ENCODE measurements at places on chromosomes 2 and 18.

DNA sequence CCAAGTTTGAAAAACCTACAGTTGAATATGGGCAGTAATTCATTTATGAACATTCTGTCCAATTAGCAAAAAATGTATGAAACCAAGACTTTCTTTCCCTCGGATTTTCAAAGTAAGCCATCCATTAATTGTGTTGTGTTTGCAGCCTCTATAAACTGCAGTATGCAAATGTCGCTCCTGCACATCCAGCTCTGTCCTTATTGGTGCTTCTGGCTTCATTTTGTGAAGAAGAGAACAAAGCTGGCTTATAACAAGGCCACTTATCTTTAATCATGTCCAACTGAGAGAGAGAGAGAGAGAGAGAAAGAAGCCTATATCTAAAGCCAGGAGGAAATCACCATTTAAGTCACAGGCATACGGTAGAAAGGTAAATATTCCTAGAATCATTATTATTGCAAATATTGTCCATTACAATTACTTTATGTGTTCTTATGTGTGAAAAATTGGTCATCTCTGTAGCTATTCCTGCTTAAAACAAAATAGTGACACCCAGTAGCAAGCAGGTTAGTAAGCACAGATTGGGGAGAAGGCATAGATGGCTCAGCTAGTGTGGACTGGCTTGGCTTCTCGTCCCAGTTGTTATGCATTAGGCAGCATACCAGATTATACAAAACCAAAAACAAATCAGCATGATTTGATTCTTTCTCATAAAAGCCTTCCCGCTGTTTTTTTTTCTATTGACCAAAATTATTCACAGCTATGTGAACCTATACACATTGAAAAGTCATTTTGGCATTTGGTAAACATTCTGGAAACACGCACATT, 726.4 kb upstream of the SOX11 start:
- no peak for DNase-seq

- DNase-seq, result no peak
Observed at GRCh38 chr2:190452433-190452832, 44.3 kb downstream of the MFSD6 start.

DNA sequence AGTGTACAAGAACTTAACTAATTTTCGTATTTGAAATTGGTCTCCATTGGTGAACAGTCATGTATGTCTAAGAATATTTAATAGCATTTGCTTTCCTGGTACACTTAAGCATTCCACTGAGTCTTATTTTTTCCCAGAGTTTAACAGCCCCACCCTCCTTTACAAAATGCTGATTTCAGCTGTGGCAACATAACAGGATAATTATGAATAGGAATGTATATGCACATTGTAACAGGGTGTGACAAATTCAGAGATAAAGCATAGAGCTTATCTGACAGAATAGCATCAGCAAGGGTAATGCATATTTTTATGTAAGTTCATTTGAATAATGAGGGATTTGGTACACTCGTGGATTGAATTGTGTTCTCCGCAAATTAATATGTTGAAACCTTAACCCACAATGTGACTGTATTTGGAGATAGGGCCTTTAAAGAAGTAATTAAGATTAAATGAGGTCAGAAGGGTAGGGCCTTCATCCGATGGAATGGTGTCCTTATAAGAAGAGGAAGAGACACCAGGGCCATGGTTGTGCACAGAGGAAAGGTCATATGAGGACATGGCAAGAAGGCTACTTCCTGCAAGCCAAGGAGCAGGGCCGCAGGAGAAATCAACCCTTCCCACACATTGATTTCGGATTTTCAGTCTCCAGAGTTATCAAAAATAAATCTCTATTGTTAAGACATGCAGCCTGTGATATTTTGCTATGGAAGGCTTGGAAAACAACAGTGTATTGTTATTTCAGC, 439.7 kb upstream of the CDH20 start:
- no peak for DNase-seq

- DNase-seq, result no peak
Observed at GRCh38 chr2:32788114-32788513, 158.6 kb upstream of the LTBP1 start.

GRCh38 chr2:195898505-195899191, 170.0 kb downstream of the DNAH7 start:
- peak; percentile 45 for DNase-seq

DNA sequence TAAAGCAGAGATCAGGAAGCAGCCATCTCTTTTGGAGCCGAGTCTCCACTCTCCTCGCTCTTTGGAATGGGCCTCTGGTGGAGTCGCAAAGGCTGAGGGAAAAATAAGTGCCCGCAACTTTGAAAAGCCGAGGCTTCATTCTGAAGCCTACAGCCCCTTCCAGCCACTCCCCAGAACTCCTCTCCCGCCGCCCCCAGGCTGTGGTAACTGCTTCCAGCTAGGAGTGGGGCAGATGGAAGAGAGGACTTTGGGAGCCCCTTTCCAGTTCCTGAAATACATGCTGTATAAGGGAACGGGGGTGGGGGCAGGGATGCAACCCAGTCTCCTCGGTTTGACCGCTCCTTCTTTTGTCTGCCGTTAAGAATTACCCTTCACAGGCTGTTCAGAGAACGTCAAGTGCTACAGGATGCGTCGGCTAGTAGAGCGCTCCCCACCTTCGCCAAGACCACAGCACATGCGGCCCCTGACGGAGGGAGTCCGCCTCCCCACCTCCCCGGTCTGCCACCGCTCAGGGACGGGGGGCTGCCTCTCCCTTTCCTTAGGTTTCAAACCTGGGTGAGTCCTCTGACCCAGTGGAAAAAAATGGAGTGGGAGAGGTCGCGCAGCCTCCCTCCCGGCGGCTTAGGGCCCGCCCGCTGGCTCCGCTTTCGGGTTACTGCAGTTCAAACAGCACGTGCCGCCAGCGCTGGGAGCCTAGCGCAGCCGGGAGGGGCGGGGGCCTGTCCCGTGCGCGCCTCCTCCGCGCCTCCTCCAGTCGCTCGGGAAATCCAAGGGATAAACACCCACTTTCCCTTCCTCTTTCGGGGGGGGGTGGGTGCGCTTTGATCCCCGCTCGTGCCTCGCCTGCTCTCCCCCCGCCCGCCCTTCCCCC, 4.9 kb downstream of the CYP26B1 start:
- peak; percentile 88 for DNase-seq

GRCh38 chr2:241746084-241746483, 11.7 kb downstream of the D2HGDH start:
- DNase-seq, result no peak

DNA sequence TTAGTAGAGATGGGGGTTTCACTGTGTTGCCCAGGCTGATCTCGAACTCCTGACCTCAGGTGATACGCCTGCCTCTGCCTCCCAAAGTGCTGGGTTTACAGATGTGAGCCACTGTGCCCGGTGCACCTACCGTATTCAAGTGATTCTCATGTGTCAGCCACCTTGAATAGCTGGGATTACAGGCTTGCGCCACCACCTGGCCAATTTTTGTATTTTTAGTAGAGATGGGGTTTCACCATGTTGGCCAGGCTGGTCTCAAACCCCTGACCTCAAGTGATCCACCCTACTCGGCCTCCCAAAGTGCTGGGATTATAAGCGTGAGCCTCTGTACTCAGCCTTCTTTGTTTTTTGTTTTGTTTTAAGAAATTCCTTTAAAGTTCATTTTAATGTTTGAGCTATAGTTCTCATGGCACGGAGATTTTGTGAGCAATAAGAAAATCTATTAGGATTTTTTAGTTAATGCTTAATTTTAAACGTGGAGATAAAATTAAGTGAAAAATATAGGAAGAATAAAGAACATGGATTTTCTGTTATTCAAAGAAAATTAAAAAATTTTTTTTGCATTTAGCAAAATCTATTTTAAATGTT, 242.6 kb downstream of the PHLPP1 start:
- peak; percentile 20 for DNase-seq

GRCh38 chr2:221771297-221771696, 199.2 kb upstream of the EPHA4 start:
- DNase-seq, result no peak

DNA sequence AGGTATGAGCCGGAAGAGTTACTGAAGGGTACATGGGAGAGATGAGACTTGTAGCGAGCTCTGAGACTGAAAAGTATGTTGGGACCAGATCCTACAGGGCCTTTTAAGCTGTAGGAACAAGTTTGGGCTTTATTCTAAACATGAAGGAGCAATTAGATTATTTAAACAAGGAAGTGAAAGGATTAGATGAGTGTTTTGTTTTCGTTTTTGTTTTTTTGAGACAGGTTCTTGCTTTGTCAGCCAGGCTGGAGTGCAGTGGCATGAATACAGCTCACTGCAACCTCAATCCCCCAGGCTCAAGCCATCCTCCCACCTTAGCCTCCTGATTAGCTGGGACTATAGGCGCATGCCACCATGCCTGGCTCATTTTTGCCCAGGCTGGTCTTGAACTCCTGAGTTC, 110.7 kb downstream of the C1D start:
- DNase-seq, result no peak

DNA sequence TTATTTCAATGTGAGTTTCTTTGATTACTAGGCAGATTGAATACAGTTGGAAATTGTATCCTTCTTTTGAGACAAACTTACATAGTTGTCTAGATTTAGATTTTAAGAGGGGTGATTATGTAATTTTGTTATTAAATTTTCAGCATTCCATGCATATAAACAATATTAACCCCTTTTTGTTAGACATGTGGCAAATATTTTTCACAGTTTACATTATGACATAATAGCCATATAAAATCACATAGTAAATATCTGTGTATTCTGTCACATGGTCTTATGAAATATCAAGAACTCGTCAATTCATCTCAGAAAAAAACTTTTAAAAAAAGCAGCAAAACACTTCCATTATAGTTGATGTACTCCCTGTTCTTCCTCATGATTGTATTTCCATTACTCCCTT, 243.8 kb downstream of the CYP26B1 start:
- no peak for DNase-seq

DNA sequence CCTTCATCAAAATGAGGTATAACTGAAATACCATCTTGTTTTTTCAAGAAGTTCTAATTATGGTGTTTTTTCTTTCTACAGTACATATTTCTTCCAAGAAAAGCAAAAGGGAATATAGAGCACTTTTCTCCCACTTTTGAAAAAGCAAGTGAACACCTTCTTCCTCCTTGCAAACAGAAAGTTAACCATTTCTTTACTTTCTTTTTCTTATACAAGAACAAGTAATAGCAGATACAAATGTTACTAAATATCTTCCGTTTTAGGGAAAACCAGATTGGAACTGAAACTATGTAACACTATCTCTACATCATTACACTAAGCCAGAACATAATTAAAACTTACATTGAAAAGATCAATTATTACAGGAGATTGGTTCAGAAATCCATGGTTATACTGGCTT, 44.0 kb downstream of the COBLL1 start:
- DNase-seq, result no peak

DNA sequence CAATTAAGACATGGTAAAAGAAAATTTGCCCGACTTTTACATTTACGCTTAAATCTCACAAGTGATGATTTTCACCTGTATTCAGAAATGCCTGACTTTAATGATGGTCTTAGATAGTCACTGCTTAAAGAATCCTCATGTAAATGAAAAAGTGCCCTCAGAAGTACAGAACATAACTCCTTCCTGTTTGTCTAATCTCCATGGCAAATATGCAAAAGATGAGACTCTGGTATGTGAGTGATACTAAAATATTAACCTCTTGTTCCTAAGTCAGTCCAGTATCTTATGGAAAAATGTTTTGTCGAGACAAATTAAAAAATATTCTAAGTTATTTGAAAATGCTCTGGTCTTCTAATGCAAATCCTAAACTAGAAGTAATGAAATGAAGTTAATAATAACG, 29.2 kb downstream of the KCTD1 start:
- DNase-seq, result no peak

DNA sequence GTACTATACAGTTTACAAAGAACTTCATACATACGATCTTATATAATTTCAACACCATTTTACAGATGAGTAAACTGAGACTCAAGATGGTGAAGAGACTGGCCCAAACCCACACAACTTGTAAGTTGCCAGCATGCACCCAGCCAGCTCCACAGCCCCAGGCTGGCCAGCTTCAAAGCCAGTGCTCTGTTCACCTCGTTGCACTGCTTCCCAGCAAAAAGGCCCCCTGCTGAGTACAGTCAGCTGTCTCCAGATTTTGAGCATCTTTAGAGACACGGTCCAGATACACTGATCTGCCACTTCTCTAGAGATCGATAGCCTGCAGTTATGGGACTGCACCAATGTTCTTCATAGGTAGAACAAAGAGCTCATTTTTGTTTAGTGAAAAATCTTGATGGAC, 257.2 kb upstream of the CHAC2 start:
- DNase-seq, result no peak

DNA sequence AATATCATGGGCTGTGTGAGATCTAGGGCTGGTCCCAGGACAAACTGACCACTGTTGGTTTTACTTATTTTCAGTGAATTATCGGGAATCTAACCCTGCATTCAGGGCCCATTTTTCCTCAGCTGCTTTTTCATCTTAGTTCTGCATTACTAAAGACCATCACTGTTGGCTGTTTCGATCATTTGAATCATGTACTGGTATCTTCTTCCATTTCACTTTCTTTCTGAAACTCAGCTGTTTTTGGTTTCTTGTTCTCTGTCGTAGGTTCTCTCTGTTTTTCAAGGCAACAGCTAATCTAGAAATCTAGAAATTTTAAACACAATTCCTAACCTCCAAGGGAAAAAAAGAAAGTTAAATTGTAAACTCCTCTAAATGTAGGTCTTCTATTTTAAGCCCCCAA, 159.9 kb upstream of the SESTD1 start:
- DNase-seq, result no peak

GRCh38 chr2:109369671-109370191, 240.7 kb downstream of the SH3RF3 start:
- no peak for DNase-seq

DNA sequence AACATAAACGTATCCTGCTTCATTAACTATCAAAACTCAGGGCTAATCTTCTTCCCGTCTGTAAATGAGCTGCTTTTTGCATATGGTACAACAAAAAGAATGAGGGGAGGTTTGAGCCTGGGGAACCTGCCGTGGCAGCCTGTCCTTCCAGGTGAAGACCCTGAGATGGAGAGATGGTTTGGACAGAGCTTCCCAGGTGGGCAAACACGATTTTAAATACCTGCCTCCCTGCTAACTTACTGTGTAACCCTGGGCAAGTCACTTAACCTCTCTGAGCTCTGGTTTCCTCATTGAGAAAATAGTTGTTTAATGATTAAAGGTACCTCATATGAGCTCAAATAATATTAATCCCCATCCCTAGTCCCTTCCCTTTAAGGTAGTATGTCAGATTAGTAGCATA, 9.0 kb downstream of the EMX1 start:
- no peak for DNase-seq

- DNase-seq, result no peak
Observed at GRCh38 chr2:25917832-25918231, 39.5 kb upstream of the ASXL2 start.

GRCh38 chr2:139805441-139805840, 1025.3 kb upstream of the NXPH2 start:
- peak; percentile 20 for DNase-seq
